ENCODE measurements at places on chromosomes 16 and 17.

DNA sequence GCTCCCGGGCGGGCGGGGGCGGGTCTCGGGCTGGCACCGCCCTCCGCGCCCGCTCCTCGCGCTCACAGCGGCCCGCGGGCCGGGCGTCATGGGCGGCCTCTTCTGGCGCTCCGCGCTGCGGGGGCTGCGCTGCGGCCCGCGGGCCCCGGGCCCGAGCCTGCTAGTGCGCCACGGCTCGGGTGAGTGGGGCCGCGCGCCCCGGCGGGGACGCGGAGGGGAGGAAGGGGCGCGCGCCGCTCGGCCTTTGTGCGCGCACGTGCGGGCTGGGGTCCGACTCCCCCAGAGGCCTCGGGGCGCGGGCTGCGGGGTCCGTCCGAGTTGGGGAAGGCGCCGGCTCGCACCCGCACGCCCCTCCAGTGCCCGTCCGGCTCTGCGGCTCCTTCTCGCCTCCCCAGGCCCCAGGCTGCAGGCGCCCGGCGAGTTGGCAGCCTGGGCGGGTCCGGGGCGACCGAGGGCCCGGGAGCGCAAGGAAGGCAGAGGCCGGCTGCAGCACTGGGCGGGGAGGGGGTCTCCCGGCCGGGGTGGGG lies at the start of gene NME4:
TSS of gene NME4 (plus strand) at position 65 of the 527 bp plus-strand sequence. CDS start at position 89, 24 bp downstream.
- no peak for DNase-seq

- DNase-seq: peak; percentile 71
Observed at GRCh38 chr16:89217388-89218191, at the start of gene ZNF778. ZNF778 (plus strand) TSS chr16:89217703; CDS start chr16:89221128, 3,425 bp downstream.

DNA sequence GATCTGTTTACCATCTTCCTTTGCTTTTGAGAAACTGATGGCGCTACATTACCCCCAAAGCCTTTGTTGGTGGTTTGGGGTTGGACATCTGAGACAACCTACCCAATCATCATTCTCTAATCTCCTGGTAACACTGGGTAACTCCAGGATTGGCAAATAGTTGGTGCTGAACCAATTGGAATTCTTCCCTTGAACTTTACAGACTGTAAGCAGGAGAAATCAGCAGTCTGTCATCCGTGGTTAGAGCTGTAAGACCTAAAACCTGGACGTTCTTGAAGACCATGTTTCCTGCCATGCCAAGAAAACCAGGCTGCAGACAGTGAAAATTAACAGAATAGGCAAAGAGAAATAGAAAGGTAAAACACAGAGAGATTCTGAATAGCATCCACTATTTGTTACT lies 398.8 kb upstream of the SALL1 start:
- DNase-seq: no peak

GRCh38 chr17:62309396-62309795 lies 71.0 kb upstream of the EFCAB3 start:
- no peak for DNase-seq

DNA sequence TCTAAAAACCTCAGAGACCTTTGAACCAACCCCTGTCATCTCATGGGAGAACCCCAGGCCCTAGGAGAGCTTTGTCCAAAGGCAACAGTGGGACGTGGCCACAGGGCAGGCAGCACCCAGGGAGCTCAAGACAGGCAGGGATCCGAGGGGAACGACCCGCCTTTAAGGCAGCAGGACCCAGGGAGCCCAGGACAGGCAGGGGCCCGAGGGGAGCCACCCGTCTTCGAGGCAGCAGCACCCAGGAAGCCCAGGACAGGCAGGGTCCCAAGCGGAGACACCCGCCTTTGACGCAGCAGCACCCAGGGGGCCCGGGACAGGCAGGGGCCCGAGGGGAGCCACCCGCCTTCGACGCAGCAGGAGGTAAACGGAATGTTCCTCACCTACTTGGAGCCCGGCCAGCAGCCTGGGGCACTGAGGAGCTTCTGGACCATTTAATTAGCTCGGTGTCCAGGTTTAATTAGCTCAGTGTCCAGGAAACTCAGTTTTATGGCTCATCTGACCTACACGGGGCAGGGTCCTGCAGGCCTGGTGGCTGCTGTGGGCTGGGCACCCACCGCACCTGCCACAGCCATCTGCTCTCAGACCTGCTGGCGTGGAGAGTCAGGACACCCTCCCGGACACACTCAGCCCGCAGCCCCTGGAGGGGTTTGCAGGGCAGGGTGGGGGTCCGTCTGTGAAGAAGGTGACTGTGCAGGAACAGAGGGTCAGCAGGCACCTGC lies 24.4 kb downstream of the PIEZO1 start:
- DNase-seq: no peak

GRCh38 chr17:77596491-77597417 lies 361.7 kb upstream of the TNRC6C start:
- DNase-seq: no peak

- no peak for DNase-seq
Observed at GRCh38 chr17:4518901-4519300, 20.2 kb downstream of the SPNS2 start.

- DNase-seq: no peak
Observed at GRCh38 chr17:6052926-6053325, 17.3 kb upstream of the WSCD1 start.

GRCh38 chr16:15450624-15451023 lies 16.2 kb downstream of the BMERB1 start:
- no peak for DNase-seq

- no peak for DNase-seq
Observed at GRCh38 chr17:40615068-40615840, 32.4 kb downstream of the SMARCE1 start.

DNA sequence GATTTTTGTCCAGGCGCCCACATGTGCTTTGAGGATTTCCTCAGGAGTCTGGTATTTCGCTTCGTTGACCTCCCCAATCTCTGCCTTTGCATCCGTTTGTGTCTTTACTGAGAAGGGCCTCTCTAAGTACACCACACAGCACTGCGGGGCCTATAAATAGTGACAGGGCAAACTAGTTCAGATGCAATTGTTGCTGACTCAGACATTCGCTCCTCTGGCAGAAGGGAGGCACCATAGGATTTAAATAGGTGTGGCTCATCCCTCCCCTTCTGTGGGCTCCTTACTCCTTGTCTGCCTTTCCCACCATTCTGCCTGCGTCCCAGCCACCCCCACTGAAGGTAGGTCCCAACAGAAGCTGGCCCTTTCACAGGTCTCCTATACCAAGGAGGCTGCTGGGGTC lies 192.3 kb downstream of the SHISA9 start:
- no peak for DNase-seq

Measured in stimulated activated CD4-positive, alpha-beta T cell treated with anti-CD3 and anti-CD28 coated beads, Interleukin-1b, Interleukin-23, amount 100 ng/mL, for 4 hours (primary cell).